ENCODE measurements at places on chromosomes 2 and 18. TPM values are rescaled to one million over a fixed set of nuclear protein-coding genes. Genes with fewer than 3 reads are reported as not detected.

DNA sequence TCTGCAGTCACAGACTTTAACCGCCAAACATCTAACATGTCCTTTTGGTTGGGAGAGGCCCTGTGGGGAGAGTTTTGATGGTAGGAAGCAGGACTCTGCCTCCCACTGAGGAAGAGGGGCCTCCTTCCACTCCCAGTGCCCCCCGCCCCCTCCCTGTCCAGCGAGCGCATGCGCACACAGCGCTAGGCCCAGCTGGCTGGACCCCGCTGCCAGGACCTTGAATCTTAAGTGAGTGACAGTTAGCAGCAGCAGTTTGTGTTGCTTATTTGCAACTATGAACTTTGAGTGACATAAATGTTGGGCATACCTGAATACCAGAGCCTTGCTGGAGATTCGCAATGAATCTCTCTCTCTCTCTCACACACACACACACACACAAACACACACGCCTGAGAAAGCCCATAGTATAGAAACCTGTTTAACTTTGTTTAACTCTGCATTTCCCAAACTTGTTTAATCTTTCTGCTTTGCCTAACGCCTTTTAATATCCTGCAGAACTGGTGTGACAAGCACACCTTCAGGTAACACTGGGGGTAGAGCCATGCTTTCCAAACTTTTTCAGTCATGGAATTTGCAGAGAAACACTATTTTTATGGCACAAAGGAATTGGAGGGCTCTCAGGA lies 134.6 kb upstream of the SMAD2 start:
- no peak for DNase-seq

DNA sequence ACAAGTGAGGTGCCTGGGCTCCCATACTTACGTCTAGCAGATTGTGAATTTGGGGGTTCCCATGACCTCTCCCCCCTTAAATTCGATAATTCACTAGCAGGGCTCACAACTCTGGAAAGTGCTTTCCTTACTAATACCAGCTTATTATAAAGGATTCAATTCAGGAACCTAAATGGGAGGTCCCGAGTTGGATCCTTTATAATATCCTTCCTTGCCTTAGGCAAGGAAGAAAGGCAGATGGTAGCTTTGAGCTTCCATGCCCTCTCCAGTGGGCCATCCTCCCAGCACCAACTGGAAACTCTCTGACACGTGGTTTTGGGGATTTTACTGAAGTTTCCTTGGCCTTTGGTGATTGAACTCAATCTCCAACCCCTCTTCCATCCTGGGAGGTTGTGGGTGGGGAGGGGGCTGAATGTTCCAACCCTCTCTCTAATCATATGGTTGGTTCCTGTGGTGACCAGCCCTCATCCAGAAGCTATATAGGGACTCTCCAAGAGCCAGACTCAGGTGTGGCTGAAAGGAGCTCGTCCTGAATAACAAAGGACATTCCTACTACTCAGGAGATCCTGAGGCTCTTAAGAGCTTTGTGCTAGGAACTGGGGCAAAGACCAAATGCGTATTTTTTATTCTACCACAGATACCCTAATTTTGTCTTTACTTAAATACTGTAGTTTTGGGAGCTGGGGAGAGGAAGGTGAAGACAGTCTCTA lies 62.2 kb downstream of the HAUS1 start:
- DNase-seq = no peak

- no peak for DNase-seq
These were observed 35.7 kb upstream of the TAF4B start for GRCh38 chr18:26190506-26190905.

DNA sequence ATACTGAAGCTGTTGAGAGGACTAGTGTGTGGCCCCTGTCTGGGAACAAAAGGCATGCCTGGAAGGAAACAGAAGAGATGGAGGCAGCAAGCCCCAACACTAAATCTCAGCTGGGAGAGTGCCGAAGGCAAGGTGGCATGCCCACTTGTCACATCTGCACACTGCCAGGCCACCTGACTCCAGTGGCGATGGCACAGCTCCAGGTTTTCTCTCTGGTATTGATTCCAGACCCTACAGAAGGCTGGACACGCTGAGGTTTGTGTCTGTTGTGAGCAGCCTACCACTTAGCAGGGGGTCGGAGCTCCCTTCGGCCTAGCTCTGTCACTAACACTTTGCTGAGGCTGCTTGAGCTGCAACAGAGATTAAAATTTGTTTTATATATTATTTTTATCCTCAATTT lies 307.3 kb downstream of the TDRD15 start:
- no peak for DNase-seq

RIT2 gene
- total RNA-seq = not detected

DNA sequence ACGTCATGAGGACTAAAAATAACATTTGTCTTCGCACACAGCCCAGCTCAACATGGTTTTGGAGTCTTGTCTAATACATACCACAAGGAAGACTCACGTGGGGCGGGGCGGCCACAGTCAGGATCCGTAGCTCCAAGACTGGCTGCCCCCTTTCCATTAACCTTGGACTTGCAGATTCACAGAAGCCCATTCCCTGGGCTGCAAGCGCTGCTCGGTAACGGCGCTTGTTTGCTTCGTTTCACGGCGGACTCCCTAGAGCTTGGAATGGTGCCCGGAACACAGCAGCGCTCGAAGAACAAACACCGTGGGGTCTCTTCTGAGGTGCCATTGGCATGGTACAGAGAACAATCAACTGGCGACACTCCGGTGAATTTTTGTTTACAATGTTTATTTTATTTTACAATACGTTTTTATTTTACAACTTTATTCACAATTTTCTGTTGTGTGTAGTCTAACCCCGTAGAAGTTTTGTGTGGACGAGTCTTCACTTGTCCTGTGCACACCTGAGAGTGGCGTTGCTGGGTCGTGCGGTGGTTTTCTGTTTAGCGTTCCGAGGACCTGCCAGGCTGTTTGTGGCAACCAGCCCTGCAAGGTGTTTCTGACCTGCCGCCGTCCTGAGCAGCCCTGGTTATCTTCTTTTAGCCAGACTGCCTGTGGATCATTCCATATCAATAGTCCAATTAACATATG lies 126.5 kb downstream of the GALR1 start:
- DNase-seq = no peak

DNA sequence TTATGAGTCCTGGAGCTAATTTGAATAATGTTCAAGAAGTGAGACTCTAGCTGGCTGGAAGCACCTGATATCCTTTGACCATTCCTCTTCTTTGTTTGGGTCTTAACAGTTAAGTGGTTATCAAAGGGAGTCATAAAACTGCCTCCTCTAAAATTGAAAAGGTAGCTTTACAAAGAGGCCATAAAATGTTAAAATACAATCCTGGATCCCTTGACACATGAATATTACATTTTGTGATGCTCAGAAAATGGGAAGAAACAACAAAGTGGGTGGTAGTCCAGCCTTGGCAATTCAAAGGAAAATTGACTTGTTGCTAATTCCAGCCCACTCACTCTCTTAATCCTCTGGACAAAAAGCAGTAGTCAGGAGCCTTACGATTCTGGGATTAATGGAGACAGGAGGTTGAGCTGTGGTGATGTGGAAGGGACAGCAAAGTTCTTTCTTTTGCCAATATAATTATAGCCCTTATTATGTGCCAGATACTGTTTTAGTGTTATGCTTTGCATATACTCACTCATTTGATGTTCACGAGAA lies 339.2 kb downstream of the PDE11A start:
- DNase-seq = no peak

GRCh38 chr2:150125188-150125587 lies 362.3 kb downstream of the RND3 start:
- DNase-seq = no peak

- no peak for DNase-seq
These were observed 390.6 kb upstream of the PKDCC start for GRCh38 chr2:41657226-41657625.

QPCT gene
- total RNA-seq = 6.0 TPM

DNA sequence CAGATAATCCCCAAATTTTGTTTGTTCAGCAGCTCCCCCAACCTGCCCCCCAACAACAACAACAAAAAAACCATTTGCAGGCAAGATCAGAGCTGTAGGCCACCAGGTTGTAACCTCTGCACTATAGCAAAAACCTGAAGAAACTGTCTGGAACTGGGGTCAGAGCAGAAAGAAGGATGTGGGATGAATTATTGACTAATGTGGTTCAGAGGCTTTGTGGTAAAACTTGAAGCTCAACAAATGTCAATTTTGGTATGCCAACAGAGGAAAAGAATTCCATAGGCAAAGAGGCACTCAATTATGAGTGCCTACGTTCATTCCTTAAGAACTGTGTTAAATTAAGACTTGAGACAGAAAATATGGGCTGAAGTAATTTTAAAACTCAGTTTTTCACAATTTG lies 255.1 kb downstream of the STK39 start:
- no peak for DNase-seq

DNA sequence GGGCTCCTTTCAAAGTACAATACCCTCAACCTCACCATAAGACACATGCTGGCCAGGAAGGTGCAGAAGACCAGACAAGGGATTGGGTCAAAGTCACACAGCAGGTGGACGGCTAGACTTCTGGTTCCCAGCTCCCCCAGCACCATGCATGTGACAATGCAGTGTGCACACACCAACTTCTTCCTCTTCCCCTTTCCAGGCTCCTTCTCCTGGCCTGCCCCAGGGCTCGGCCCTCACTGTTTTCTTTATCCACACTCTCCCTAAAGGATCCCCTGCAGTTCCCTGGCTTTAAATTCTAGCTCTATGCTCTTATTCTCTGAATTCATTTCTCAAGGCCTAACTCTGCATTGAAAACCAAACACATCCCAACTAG lies 82.3 kb downstream of the LOXHD1 start:
- no peak for DNase-seq

DNA sequence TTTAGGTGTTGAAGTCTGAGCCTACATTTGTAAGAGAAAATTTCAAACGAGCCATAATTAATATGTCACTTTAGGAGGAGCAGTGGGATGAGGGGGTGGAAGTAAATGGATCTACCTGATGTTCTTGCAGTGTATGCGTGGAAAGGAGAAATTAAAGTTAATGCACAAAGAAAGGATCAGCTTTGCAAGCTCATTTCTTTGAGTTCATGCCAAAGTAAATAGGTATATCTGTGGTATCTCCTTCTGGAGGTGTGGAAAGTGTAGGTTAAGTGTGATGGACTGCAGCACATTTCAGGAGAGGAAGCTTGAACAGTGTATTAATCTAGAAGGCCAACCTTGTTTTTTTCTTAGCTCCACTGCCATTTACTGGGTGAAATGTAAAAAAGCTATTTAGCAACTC lies 307.5 kb upstream of the ZEB2 start:
- DNase-seq = no peak

GRCh38 chr2:219658874-219659273 lies 31.4 kb downstream of the SLC4A3 start:
- no peak for DNase-seq

DNA sequence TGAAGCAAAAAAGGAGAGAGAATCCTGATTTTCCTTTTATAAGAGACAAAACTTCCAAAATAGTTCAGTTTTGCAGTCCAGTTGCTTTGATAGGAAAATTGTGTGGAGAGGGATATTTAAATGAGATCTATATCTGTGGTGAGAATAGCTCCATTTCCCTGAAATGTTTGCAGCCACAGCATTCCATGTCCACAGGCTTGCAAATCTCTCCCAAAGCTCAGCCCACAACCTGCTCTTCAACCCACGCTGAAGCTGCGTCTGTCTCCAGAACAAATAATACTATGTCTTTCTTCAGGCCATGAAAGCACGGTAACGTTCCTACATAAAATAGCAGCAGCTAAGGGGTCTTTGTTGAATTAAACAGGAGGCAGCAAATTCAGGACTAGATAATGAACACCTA lies 31.8 kb downstream of the TMEM17 start:
- DNase-seq = no peak

DNA sequence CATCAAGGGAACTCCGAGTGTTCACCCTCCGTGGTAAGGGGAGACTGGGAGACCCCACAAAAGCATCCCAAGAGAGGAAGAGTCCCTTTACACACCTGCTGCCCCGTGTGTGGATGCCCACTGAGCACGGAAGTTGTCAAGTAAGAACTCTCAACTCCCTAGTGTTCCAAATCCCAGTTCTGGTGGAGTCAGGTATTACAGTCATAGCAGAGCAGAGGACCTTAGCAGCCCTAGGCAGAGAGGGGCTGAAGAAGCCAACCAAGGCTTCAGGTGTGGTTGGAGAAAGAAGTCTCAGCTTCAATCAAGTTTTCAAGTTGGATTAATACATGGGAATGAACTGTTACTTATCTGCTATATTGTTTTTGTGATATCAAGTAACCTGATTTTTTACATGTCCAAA lies 512.5 kb downstream of the RNF144A start:
- DNase-seq = no peak

GRCh38 chr2:94994914-94995552 lies 30.5 kb upstream of the MAL start:
- DNase-seq = no peak

GRCh38 chr2:85257970-85258605 lies 69.7 kb downstream of the TGOLN2 start:
- no peak for DNase-seq

All from thyroid gland (tissue), 4 donors.